MM.1S (cell line): ENCODE measurements at places on chromosomes 3 and 15.
A peak's percentile ranks its signal among the peaks of the same experiment; 100 is the strongest.

GRCh38 chr15:39455471-39455991 is 125.3 kb upstream of the THBS1 start:
- no peak for DNase-seq

- no peak for DNase-seq
Observed at GRCh38 chr3:37620071-37620635, 241.5 kb upstream of the CTDSPL start.

- no peak for DNase-seq
Observed at GRCh38 chr3:102017784-102018183, 168.5 kb downstream of the NFKBIZ start.

DNA sequence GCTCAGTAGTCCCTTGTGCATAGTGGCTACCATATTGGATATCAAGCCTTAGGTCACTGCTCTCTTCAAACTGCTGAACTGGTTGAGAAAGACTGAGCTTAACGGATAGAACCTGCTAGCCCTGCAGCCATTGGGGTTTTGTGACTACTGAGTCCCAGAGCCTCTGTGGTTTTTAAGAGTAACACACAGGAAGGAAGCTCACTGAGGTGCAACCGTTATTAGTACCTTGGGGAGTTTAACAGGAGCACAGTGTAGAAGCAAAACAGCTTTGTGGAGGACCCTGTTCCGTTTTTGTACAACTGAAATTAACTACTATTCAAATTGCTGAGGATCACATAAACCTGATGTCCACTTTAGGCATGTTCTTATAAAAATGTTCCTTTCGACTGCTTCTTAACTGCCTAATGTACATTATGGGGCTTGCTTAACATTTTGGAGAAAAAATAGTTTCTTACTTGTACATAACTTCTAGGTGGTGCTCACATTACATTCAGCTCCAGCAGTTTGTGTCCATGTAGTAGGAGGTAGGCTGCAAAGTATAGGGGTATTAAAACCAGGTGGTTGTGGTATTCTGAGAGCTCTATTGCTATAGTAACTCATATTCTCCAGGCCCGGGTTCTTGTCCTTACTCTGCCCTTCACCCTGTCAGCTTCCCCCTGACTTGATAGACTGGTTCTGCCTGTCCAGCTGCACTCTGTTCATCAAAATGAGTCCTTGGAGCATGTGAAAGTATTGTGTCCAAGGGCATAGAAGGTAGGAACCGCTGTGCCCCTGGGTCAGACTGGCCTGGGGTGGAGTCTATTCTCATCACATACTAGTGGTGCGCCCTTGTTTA is 17.3 kb downstream of the PXK start:
- DNase-seq = no peak

DNA sequence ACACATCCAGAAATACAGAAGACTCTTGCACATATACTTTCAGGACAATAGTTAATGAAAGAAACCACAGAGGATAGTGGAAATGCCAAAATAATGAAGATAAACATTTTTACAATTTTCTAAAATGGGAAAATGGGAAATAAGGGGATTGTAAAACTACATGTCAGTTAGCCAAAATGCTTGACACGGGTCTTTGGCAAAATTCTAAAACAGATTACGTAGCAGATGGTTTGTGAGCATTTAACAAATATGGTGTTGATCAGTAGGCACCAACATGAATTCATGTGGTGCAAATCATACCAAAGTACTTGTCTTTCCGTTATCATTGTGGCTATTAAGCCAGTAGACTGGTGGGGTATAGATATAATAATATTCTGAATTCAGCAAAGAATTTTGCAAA is 348.5 kb upstream of the ROBO1 start:
- DNase-seq = no peak

- no peak for DNase-seq
Observed at GRCh38 chr3:131505421-131505820, 2.6 kb upstream of the MRPL3 start.

DNA sequence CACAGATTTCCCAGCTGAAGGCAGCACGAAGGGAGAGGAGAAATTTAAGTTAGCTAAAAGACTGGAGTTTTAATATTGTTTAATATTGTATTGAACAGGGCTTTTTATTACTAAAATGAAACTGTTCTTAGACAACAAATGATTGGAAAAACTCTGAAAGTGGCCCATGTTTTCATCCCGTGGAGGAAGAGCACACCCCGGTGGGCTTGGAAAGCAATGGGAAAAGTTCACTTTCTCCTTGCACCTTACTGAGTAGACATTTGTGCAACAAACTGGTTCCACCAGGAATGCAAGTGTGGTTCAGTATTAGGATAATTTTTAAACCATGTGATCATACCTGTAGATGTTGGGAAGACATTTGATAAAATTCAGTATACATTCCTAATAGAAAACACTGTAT is 8.2 kb upstream of the ESYT3 start:
- no peak for DNase-seq

DNA sequence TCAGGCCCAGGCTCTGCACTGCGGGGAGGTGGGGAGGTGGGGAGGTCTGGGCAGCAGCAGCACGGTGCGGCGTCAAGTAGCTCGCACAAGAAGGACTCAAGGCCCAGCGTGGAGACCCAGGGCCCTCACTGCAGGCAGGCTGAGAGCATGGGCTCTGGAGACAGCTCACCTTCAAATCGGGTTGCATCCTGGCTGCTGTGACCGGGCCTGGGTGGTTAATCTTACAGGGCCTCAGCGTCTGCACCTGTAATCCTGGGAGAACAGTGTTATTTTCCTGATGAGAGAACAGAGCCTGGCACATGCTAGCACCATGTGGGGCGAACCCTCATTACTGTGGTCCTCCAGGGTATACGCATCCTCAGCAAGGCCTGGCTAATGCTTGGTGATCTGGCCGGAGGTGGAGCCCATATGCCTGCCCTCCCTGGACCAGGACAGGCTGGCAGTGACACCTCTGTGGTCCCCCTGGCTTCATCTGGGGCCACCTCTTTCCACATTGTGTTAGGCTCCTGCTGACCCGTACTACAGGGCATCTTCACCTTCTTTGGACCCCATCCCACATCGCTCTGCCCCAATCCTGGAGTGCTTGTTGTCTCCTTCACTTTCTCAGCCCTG is 55.5 kb downstream of the RGMA start:
- no peak for DNase-seq

DNA sequence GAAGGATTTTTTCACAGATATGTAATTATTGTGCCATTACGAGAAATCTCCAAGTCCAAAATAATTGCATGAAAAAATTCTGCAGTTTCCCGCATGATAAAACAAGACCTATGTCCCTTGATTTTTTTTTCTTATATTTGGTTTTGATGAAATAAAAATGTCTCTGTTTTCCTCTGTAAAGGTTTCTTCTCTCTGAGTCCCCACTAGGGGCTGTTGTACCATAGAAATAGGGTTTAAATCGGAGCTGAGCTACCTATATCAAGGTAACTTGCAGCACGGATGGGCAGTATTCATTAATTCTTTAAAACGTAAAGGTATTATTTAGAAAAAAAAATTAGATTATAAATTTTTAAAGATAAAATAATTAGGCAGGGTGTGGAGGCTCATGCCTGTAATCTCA is 66.6 kb upstream of the IGF1R start:
- no peak for DNase-seq

DNA sequence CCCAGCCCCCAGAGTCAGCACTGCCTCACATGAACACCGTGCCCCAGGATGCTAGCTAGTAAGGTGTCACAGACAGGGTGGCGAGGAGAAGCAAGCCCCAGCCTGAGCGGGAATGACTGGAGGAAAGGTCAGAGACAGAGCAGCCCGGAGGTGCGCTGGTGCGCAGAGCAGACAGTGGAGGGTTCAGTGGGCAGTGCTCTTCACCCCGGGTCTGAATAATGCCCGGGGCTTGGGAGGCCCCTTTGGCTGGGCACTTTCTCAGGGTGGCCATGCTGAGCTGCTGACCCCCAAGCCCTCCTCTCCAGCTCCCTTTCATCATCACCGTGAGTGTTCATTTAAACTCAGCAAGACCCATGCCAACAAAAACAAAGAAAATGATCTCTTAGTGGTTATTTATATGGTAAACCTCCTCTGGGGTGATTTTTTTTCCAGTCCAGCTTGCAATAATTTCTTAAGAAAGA is 110.8 kb downstream of the VGLL4 start:
- DNase-seq = no peak

DNA sequence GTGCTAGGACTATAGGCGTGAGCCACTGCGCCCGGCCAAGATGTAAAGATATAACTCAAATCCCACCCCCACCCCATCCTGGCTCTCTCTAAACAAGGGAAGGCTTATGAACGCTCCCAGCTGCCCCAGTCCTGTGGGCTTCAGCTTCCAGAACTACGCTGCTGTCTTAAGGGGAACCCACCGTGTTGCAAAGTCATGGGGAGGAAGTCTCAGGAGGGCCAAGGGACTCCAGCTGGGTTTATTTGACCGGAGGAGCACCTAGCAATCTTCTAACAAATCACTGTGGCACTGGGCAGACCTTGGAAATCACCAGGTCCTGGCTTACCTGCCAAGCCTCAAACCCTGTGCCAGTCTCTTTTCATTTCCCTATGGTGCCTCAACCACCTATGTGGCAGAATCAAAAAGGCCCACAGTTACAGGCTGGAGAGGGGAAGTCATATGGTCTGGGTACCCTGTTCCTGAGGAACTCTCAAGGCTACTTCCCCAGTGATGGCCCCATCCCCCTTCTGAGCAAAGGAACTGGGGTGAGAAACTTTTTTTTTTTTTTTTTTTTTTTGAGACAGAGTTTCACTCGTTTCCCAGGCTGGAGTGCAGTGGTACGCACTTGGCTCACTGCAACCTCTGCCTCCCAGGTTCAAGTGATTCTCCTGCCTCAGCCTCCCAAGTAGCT is 83.4 kb downstream of the RBPMS2 start:
- no peak for DNase-seq

DNA sequence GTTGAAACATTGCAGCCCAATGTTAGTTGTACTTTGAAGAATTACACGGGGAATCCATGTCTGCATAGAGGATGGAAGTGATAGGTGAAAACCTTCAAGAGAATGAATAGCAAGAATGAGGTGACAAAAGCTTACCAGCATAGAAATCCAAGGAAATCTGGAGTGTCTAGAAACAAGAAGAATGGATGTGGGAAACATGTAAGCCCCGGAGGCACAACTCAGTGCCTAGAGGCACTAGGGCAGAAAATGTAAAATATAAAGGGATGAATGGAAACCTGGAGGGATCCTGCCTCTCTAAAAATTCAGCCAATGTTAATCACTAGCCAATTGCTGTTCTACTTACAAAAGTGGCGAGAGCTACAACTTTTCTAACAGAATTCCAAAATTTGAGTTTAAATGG is 619.0 kb downstream of the TBL1XR1 start:
- DNase-seq = no peak

- DNase-seq = no peak
Observed at GRCh38 chr3:26840272-26840870, 217.8 kb downstream of the LRRC3B start.

DNA sequence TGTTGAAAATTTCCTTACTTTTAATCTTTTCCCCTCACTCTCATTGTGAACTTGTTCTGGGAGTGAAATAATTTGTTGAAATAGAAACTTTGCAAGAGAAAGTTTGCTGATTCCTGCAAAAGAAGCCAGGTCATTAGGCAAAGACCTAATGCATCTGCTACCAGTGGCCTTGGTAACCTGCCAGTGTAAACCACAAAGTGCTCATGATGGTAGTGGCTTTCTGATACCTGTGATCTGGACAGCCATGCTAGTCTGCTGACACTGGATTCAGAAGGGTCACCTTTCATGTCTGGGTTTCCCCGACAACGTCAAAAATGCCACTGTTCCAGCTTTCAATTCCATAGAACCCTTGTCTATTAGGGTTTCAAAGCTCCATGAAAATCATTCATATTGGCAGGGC is 123.7 kb upstream of the MCTP2 start:
- peak; percentile 29 for DNase-seq

GRCh38 chr15:30962079-30962478 is 29.3 kb downstream of the MTMR10 start:
- no peak for DNase-seq
